ENCODE measurements at places on chromosomes 13 and 19.

DNA sequence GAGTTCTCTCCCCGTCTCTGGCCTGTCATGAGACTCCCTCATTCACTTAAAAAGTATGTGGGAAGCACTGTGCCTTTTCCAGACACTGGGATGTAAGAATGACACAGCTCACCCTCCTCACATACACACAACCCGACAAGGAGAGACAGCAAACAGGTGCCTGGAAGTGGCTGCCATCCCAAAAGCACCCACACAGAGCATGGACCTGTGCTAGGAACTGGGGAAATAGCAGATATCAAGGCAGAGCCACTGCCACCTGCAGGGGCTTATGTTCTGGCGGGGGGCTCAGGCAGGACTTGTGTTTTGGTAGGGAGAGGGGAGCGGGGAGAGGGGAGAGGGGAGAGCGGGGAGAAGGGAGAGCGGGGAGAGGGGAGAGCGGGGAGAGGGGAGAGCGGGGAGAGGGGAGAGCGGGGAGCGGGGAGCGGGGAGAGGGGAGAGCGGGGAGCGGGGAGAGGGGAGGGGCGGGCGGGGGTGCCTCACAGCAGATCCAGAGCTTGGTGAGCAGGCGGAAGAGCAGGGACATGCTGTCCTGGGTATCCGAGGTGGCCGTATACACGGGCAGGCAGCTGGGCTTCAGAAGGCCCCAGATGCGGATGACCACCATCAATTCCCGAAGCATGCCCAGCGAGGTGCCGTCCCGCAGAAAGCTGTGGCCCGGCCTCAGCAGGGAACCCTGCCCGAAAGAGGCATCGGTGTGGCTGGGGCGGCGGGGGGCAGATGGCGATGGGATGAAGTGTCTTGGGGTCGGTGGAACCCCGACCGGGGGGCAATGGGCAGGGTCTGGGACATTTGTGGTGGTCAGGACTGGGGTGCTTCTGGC is 12.2 kb downstream of the CFD start:
- no peak for DNase-seq

- no peak for DNase-seq
These were observed 755.6 kb upstream of the MIR17HG start for GRCh38 chr13:90591927-90592268.

GRCh38 chr19:645912-646778 is 6.5 kb downstream of the FGF22 start:
- DNase-seq = no peak

- DNase-seq = no peak
These were observed 518 bp downstream of the FLT3LG start for GRCh38 chr19:49474542-49474924.

DNA sequence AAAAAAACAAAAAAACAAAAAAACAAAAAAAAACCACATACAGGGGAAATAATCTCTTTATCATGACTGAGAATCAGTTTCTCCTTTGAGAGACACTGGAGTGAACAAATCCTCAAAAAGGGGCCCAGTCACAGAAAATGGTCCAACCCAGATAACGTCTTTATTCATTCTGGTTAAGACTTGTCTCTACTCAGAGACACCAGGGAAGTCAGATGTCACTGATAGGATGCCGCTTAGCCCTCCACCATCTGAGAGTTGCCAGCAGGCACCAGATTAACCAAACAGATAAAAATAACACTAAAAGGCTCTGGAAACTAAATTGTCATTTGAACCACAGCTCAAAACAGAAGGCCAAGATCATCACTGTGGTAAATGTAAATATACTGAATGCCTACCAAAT is 1163.4 kb upstream of the ATXN8OS start:
- no peak for DNase-seq

GRCh38 chr19:39183104-39183503 is 13.7 kb upstream of the NCCRP1 start:
- DNase-seq = no peak

GRCh38 chr19:42524943-42525342 is 3.3 kb downstream of the CEACAM1 start:
- no peak for DNase-seq

DNA sequence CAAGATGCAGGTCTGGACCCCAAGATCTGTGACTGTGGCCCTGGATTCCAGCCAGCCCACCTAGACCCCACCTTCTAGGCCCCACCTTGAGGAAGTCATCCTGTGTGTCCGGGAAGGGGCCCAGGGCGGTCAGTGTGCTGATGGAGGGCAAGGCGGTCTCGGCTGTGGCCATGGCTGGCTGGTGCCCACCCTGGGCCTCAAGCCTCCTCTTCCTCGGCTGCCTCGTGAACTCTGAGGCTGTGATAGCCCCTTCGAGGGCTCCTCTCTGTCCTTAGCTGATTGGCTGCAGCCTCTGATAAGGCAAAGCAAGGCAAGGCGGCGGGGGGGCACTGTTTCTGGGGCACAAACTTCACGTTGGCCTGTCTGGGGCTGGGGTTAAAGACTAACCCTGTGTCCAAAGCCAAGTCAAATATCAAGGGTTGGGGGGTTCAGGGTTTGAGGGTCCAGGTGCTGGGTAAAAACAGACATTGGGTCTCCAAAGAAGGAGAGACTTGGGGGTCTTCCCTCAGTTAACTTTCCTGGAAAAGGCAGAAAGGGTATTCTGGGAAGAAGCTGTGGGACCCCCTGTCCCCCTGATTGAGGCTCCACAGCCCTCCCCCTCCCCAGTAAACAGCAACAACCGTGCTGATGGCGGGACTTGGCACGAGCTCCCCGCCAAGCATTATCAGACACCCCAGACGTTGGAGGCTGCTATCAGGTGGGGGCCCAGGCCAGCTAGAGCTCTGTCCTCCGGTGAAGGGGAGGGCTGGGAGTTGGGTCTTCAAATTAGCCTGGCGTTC is at the start of gene KLF1:
Gene KLF1, minus strand, starts transcription at position 233 of the 779 bp plus-strand sequence. Its CDS starts 61 bp downstream, at position 172.
- no peak for DNase-seq

GRCh38 chr13:106821979-106822378 is 254.0 kb upstream of the ARGLU1 start:
- no peak for DNase-seq

DNA sequence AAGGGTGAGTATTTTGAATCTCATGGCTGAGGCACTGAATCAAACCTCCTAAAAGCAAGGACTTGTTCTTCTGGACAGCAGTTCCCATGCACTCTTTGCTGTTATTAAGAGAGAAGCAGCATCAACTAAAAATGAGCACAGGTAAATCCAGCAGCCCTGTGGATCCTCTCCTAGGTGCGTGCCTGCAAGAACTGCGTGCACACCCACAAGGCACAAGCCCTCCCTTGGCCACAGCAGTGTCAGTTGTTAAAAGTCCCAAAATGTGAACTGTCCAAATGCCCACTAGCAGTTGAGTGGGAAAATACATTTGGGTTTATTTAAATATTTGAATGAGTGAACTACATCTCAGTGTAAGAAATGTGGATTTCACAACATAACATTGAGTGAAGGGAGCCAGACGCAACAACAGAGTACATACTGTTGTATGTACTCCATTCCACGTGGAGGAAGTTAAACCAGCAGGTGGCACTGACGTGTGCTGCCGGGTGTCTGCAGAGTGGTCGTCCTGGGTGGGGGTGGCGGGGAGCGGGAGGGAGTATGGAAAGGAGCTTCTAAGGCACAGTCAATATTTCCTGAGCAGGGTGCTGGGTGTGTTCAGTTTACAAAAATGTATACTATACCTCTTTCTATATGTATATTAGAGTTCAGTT is 266.4 kb downstream of the NALCN start:
- DNase-seq = no peak

- DNase-seq = no peak
These were observed 10.1 kb downstream of the NANOS3 start for GRCh38 chr19:13887018-13887436.

- DNase-seq = no peak
These were observed 79.7 kb downstream of the STARD13 start for GRCh38 chr13:33205804-33206221.

- no peak for DNase-seq
These were observed 6.1 kb downstream of the CAPN12 start for GRCh38 chr19:38737921-38738737.

- no peak for DNase-seq
These were observed 259.5 kb downstream of the COL4A1 start for GRCh38 chr13:110047496-110047895.

- DNase-seq = no peak
These were observed 37.6 kb upstream of the C1QTNF9 start for GRCh38 chr13:24271601-24272451.

- peak; percentile 10 for DNase-seq
These were observed 112.2 kb upstream of the GPR12 start for GRCh38 chr13:26872525-26873385.

- DNase-seq = no peak
These were observed 382.8 kb upstream of the ZNF507 start for GRCh38 chr19:31962561-31962996.

- no peak for DNase-seq
These were observed 28.5 kb downstream of the FAAP24 start for GRCh38 chr19:33000510-33000909.

- no peak for DNase-seq
These were observed 9.2 kb upstream of the ZSCAN22 start for GRCh38 chr19:58317476-58318072.

GRCh38 chr19:4758082-4758481 is 33.5 kb upstream of the FEM1A start:
- no peak for DNase-seq

DNA sequence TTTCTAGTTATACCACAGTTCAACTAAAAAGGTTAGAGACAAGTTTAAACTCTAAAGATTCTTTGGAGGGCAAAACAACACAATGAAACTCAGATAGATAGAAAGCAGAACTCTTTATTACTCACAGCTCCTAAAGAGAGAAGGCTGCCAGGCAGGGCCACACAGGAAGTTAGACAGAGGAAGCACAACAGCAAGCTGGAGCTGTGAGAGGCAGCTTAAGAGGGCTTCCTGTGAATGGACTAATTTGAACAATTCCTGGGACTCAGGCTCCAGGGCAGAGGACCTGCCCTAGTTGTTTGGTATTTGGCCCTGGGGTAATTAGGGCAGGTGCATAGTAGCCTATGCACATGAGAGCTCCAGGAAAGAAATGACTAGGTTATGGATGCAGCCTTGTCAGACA is 803.6 kb downstream of the DIAPH3 start:
- no peak for DNase-seq

DNA sequence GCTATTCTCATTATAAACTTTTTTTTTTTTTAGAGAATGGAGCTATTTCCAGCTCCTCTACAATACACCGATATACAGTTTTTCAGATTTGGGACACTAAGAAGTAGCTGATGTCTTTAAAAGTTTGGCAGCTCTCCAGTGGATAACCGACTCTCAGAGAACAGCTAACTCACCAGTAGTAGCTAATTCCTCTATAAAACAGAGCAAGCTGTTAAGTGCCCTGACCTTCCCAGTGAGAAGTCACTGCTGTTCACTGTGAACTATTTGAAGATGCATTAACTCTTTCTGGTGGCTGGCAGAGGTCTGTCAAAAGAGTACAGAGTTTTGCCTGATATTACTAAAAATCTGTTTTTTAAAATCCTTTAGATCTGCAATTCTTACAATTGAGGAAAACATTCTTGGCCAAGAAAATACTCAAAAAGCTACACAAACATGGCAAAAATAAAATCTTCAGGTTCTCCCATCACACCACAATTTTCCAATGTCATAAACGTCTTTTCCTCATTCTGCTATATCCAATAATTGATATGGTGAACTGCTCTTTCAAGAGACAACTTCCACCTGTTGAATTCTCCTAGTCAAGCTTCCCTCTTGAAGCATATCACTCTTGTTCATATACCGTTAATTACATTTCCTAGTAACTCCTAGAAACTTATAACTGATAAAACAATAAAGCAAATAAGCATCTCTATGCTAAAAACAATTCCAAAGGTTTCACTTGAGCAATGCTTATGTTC is 44.2 kb downstream of the TBC1D4 start:
- DNase-seq = no peak

- DNase-seq = no peak
These were observed 12.0 kb upstream of the NANOS3 start for GRCh38 chr19:13864667-13865570.

GRCh38 chr13:46176756-46177155 is 5.2 kb downstream of the LCP1 start:
- no peak for DNase-seq

DNA sequence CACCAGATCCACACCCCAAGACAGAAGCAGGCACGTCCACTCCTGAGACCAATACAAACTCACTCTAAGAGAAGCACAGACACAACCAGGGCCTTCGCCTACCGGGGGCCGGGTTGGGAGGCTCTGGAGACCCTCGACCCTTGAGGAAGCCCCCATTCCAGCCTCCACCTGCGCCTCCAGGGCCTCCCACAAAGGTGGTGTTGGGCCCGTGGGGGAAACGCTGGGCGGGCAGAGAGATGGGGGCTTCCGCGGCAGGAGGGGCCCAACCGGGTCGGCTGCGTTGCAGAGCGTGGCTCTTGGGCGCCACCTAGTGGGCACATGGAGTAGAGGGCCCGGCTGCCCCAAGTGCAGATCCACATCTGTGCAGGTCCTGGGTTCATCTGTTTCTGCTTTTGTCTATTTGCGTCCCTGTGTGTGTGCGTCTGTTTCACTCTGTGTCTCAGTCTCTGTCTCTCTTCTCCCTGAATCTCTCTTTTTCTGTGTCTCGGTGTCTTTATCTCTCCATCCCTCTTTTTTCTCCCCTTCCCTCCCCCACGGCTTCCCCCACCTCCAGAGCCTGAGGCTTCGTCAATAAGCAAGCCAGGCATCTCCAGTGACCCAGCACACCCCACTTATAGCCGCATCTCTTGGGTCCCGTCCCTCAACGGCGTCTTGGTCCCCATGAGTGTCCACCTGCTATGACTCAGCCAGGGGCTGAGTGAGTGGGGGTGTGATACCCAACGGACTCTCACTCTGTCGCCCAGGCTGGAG is 10.5 kb upstream of the TINCR start:
- peak; percentile 56 for DNase-seq

DNA sequence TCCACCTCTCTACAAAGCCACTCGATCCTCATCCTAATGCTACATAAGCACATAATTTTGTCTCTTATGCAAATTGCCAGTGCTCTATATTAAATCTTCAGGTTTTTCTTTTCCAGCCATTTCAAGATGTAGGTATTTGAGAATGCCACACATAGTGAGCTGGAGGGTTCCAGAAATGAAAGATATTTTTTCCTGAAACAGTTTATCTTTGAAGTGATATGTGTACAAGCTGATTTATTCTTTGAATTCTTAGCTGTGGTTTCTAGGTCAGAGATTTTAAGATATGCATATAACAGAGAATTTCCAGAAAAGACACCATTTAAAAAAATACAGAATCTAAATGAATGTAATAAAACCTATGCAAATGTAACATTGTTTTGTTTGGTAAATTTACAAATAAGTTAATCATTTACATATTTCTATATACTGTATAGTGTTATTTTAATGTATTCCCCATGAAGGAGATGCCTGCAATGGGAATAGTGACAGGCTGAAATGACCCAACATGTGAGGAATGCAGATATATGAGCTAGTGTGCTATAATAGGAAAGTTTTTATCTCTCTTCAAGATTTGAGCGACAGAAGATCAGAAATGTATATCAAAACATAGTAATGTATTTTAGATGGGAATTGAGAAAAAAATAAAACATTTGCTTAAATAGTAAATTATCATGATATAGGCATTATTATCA is 570.2 kb downstream of the SLITRK1 start:
- no peak for DNase-seq

GRCh38 chr13:21544515-21544914 is 59.5 kb downstream of the MICU2 start:
- DNase-seq = no peak

- no peak for DNase-seq
These were observed 20.0 kb downstream of the SIN3B start for GRCh38 chr19:16849168-16849567.

GRCh38 chr13:113591750-113592149 is 7.2 kb downstream of the TFDP1 start:
- no peak for DNase-seq

GRCh38 chr19:35240327-35240726 is 8.5 kb upstream of the LSR start:
- DNase-seq = no peak

GRCh38 chr19:57830071-57830602 is at the start of gene ZNF587B:
TSS of gene ZNF587B (plus strand) at chr19:57830299. CDS start at chr19:57830529, 230 bp downstream.
- DNase-seq = no peak

Measured in stimulated activated CD4-positive, alpha-beta T cell treated with anti-CD3 and anti-CD28 coated beads, Interleukin-1b, Interleukin-23, amount 100 ng/mL, for 1 hour (primary cell).